Vagina (tissue), 2 donors: ENCODE measurements at places on chromosomes 3 and 15. TPM values are rescaled to one million over a fixed set of nuclear protein-coding genes. Genes with fewer than 3 reads are reported as not detected.

DNA sequence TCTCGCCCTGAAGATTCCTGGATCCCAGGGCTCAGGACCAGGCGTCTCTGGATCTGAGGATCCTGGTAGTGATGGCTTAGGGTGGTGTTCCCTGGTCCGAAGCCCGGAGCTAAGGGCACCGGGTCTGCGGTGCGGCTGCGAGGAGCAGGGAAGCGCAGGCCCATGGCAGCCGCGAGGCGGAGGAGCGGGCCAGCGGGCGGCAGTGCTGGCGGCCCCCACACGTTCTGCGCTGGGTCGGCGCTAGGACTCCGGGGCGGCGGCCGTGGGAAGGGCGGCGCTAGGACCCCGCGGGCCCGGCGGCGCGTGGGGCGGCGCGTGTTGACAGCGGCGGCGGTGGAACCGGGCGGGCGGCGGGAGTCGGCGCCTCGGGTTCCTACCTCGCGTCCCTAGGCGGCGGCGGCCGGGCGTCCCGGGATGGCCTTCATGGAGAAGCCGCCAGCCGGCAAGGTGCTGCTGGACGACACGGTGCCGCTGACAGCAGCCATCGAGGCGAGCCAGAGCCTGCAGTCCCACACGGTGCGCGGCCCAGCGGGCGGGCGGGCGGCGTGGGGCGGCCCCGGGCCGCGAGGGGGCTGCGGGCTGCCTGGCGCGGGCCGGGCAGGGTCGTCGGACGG is at the start of gene PXK:
Gene PXK, plus strand, starts transcription at position 318 of the 614 bp plus-strand sequence. Its CDS starts 97 bp downstream, at position 415.
- H3K4me3 ChIP-seq = peak within 1 kb of the TSS; percentile 95
- no peaks in the 10 kb centered on the region for H3K27me3 ChIP-seq
- DNase-seq = no peak
- peaks cover 58% of the 10 kb centered on the region for H3K4me1 ChIP-seq
- no peaks in the 10 kb centered on the region for H3K36me3 ChIP-seq
- peak within 1 kb of the TSS; percentile 84 for H3K27ac ChIP-seq

GRCh38 chr3:148332509-148332908 is 365.2 kb upstream of the AGTR1 start:
- no peak for DNase-seq
- no peaks in the 10 kb centered on the region for H3K4me1 ChIP-seq
- H3K27ac ChIP-seq = no peak overlapping the region
- no peaks in the 10 kb centered on the region for H3K36me3 ChIP-seq
- H3K4me3 ChIP-seq = no peak overlapping the region
- H3K27me3 ChIP-seq = no peaks in the 10 kb centered on the region

DNA sequence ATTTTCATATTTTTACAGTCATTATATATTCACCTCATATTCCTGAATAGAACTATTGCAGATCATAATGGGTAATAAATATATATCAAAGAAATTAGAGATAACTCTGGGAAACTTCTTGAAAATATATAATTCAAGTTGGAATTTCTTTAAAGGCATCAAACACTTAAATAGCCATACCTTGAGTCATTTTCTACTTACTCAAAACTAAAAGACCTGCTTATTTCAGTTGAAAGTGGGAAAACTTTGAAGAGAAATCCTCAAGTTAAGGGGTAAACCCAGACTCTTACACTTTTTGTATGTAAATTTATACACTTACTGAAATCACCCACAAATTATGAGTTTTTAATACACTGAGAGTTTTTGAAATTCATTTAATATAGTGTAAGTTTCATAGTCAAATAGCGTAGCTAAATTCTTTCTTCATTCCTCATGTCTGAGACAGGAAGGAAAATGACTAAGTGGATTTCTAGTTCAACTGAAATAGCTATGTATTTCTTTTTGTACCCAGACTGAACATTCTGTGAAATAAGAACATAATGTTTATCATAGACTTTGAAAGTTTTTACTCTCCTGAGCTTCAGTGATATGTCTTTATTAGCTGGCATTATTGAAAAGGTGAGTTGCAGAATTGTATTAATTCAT is 4.6 kb upstream of the ALCAM start:
- H3K27ac ChIP-seq = no peak overlapping the region
- H3K36me3 ChIP-seq = no peaks in the 10 kb centered on the region
- peaks cover 17% of the 10 kb centered on the region for H3K4me1 ChIP-seq
- no peak for DNase-seq

DNA sequence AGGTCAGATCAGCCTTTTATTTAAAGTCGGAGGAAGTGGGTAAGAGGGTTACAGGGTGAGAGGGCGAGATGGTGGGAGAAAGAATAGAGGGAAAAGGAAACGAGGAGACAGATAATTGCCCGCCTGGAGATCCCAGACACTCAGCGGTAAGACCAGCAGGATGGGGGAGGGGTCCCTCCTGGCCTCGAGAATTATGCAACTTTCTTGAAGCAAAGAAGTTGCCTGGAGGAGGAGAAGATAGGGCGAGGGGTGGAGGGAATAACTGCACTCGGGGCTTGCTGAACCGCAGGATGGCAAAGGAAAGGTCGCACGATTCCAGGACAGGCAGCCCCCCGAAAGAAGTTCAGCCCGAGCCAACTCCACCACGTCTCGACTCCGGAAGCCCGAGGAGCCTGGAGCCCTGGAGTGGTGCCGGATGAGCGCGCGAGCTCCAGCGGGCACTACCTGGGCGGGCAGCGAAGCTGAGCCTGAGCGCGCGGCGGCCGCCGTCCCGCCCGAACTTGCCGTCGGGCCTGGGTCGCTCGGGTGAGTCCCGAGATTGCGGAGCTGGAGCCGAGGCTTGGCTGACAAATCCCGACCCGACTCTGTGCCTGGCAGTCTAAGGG is 402 bp downstream of the WWTR1 start:
- H3K27me3 ChIP-seq = no peaks in the 10 kb centered on the region
- no peak for DNase-seq
- H3K36me3 ChIP-seq = no peaks in the 10 kb centered on the region
- H3K27ac ChIP-seq = peak overlapping the region; percentile 99
- H3K4me1 ChIP-seq = peaks cover 49% of the 10 kb centered on the region

DNA sequence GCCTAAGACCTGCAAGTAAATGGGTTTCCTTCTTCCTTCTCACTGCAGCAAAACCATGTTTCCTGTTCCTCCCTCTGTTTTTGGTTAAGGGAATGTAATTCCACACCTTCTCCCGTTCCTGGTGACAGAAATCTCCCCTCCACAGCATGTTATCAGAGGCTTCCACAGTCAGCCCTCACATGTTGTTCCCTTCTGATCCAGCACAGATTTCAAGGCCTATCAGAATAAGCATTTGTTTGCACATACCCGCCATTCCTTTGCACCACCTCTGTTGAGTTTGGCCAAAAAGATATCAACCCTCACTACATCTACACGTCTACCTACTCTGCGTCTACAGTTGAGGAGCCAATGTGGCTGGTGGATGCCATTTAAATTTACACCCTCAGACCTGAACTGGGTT is 113.9 kb upstream of the GRM7 start:
- no peak for DNase-seq
- no peak overlapping the region for H3K4me3 ChIP-seq
- H3K27ac ChIP-seq = no peak overlapping the region
- no peaks in the 10 kb centered on the region for H3K27me3 ChIP-seq
- no peaks in the 10 kb centered on the region for H3K36me3 ChIP-seq
- H3K4me1 ChIP-seq = no peaks in the 10 kb centered on the region

DNA sequence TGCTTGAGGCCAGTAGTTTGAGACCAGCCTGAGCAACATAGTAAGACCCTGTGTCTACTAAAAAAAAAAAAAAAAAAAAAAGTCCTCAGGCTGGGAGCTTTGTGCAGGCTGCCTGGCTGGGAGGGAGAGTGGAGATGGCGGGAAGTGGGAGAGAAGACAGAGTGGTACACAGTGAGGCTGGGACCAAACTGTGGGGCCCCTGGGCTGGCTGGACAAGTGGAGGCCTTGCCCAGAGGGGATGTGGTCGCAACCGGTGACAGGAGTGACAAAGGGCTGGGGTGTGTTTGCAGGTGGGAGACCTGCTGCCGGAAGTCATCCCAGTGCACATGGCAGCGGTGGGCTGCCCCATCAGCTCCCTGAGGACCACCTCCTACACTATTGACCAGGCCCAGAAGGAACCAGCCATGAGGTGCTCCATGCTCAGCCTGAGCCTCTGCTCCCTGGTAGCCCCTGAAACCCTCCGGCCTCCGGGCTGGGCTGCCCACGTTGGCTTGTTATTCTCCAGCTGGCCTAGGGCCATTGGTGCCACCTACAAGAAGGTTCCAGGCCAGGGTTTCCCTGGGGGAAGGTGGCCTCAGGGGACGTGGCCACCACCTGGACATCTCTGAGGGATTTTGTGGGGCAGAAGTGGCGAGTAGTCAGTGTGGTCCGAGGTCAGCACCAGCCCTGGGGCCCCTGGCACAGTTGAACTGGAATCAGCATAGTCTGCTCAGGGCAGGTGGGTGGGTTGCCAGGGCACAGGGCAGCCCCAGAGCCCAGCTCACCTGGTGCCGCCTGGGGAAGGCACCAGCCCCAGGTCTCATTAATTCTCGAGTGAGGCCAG is 22.7 kb downstream of the ACAA1 start:
- DNase-seq = no peak
- no peaks in the 10 kb centered on the region for H3K4me1 ChIP-seq
- H3K36me3 ChIP-seq = no peaks in the 10 kb centered on the region

GRCh38 chr3:138445236-138445635 is 10.8 kb downstream of the ESYT3 start:
- no peak overlapping the region for H3K27ac ChIP-seq
- H3K4me1 ChIP-seq = no peaks in the 10 kb centered on the region
- DNase-seq = no peak
- no peak overlapping the region for H3K4me3 ChIP-seq

- no peak for DNase-seq
- peaks cover 9% of the 10 kb centered on the region for H3K4me1 ChIP-seq
- no peaks in the 10 kb centered on the region for H3K36me3 ChIP-seq
- no peaks in the 10 kb centered on the region for H3K27me3 ChIP-seq
- H3K27ac ChIP-seq = no peak overlapping the region
These were observed 89.6 kb downstream of the PDZRN3 start for GRCh38 chr3:73535137-73535536.

SLC22A14 gene
- total RNA-seq = 0.49 TPM

MESP2 gene
- total RNA-seq = not detected

DNA sequence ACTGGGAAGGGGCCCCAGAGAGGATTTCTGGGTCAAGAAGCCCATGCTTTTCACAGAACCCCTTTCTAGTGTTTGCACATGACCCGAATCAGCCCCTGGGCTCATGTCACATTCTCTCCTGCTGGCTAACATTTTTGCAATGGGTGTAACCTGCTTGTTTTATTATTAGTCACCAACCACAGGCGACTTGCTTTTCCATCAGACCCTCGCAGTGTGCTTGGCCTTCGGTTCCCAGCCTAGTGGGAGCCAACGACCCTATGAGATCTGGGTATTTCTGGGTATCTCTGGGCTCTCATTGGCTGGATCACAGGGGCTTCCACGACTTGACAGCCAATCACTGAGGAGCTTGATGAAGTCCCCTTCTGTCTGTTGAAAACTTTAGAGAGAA is 11.0 kb upstream of the FBLN2 start:
- H3K27me3 ChIP-seq = no peaks in the 10 kb centered on the region
- H3K4me1 ChIP-seq = peaks cover 67% of the 10 kb centered on the region
- no peak overlapping the region for H3K4me3 ChIP-seq
- no peaks in the 10 kb centered on the region for H3K36me3 ChIP-seq

DNA sequence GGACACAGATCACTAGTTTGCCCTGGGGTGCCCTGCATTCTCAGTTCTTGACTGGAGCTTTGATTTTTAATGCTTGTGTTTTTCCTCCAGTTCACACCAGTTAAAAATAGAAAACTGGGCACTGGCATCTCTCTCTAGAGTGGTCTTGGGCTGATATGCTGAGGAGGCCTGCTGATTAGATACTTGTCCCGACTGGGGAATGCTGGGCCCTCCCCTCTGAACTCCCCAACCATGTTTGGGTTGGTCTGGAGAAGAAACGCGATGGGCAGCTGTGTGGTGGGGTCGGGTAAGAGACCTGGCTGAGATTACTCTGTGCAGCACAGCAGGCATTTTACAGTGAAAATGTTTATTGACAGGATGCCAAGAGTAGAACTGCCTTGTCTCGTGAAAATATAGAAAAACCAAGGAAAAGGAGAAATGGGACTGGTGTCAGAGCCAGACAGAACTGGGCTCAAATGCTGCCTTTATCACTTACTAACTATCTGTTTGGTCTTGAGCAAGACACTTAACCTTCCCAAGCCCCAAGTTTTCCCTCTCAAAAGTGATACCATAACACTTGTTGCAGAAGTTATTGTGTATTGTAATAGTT is 1.6 kb upstream of the ACTC1 start:
- no peaks in the 10 kb centered on the region for H3K27me3 ChIP-seq
- H3K36me3 ChIP-seq = no peaks in the 10 kb centered on the region
- H3K4me3 ChIP-seq = no peak overlapping the region
- H3K4me1 ChIP-seq = no peaks in the 10 kb centered on the region
- no peak for DNase-seq

- DNase-seq = no peak
- no peaks in the 10 kb centered on the region for H3K36me3 ChIP-seq
- no peaks in the 10 kb centered on the region for H3K27me3 ChIP-seq
- H3K4me1 ChIP-seq = peaks cover 44% of the 10 kb centered on the region
- no peak overlapping the region for H3K4me3 ChIP-seq
These were observed 3.5 kb downstream of the HEXA start for GRCh38 chr15:72372361-72372760.

GRCh38 chr3:120908030-120908794 is at the start of gene STXBP5L:
TSS of gene STXBP5L (plus strand) at chr3:120908205. CDS start at chr3:120909579, 1,374 bp downstream.
- DNase-seq = no peak
- no peaks in the 10 kb centered on the region for H3K36me3 ChIP-seq
- peak within 1 kb of the TSS; percentile 4 for H3K27ac ChIP-seq
- H3K4me3 ChIP-seq = peak within 1 kb of the TSS; percentile 44

GRCh38 chr3:143584474-143584873 is 263.8 kb downstream of the SLC9A9 start:
- no peak for DNase-seq
- no peaks in the 10 kb centered on the region for H3K36me3 ChIP-seq
- H3K4me1 ChIP-seq = peaks cover 14% of the 10 kb centered on the region
- H3K27me3 ChIP-seq = no peaks in the 10 kb centered on the region
- H3K27ac ChIP-seq = no peak overlapping the region

GRCh38 chr3:174229916-174230315 is 629.2 kb upstream of the NAALADL2 start:
- no peak for DNase-seq
- H3K27ac ChIP-seq = no peak overlapping the region
- no peaks in the 10 kb centered on the region for H3K27me3 ChIP-seq
- H3K36me3 ChIP-seq = no peaks in the 10 kb centered on the region
- no peak overlapping the region for H3K4me3 ChIP-seq

DUOXA2 gene
- total RNA-seq = 1.5 TPM

- no peak for DNase-seq
- H3K4me3 ChIP-seq = no peak overlapping the region
- peaks cover 25% of the 10 kb centered on the region for H3K4me1 ChIP-seq
These were observed 29.3 kb downstream of the SHQ1 start for GRCh38 chr3:72818905-72819304.

EIF4E3 gene
- 25.3 TPM for total RNA-seq

DNA sequence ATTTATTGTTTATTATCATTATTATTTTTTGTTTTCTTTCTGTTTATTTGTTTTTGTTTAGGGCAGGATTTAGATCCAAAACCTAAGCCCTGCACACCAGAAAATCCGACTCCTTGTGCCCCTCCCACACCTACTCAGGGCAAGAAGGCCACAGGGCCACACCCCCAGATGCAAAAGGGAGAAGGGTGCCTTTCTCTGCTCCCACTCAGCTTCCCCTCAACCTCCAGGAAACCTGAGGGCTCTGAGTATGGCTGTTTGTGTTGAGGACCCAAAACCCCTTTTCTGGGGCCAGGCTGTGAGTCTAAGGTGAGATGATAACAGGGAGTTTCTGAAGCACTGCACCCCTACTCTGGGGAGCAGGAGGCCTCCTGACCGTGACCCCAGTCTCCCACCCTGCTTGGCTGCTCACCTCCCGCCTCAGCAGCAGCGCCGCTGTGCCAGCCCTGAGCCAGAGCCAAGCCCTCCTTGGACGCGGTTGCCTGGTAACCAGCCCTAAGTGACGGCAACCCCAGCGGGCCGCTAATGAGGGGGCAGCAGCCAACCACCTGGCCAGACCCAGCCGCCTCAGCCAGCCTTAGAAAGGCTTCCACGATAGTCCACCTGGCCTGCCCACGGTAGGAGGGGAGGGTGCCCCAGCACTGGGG is 6.4 kb upstream of the C15orf39 start:
- H3K27me3 ChIP-seq = no peaks in the 10 kb centered on the region
- H3K4me1 ChIP-seq = peaks cover 20% of the 10 kb centered on the region
- H3K36me3 ChIP-seq = no peaks in the 10 kb centered on the region
- no peak for DNase-seq
